ENCODE measurements at places on chromosomes 5 and 9. TPM values are rescaled to one million over a fixed set of nuclear protein-coding genes. Genes with fewer than 3 reads are reported as not detected.

Gene PFN3
- total RNA-seq, result not detected

Gene CDKN2B-AS1
- total RNA-seq, result not detected

Gene PCDHA6
- total RNA-seq, result 0.07 TPM

Gene DBH
- total RNA-seq, result not detected

Gene PCDHAC1
- total RNA-seq, result 1.9 TPM

Gene CER1
- not detected for total RNA-seq

Gene PLPP7
- not detected for total RNA-seq

Gene COL15A1
- total RNA-seq, result 0.57 TPM

Gene DRD1
- total RNA-seq, result 0.05 TPM

Gene TMEM250
- total RNA-seq, result 49.7 TPM

Gene ARID3C
- total RNA-seq, result 0.17 TPM

Gene ZCCHC10
- 30.8 TPM for total RNA-seq

Gene TUSC1
- 7.0 TPM for total RNA-seq

Gene ANKDD1B
- total RNA-seq, result 0.09 TPM

Gene CHMP5
- 71.7 TPM for total RNA-seq

Gene CTXN3
- total RNA-seq, result not detected

Gene RMRP
- total RNA-seq, result 7.0 TPM

Gene PRKACG
- total RNA-seq, result not detected

Gene RASGRF2
- 1.0 TPM for total RNA-seq

Gene THBS4
- 0.06 TPM for total RNA-seq

Gene ZNG1C
- 66.0 TPM for total RNA-seq

Gene PSIP1
- 52.7 TPM for total RNA-seq

Gene TMEFF1
- 1.3 TPM for total RNA-seq

Data from A549 treated with AZD2906 at 1 μM for 4 hours (cell line).